ENCODE measurements at places on chromosomes 16 and 17. TPM values are rescaled to one million over a fixed set of nuclear protein-coding genes. Genes with fewer than 3 reads are reported as not detected.

Gene RHBDL1
- total RNA-seq = 3.7 TPM

Gene TRIM37
- 39.8 TPM for total RNA-seq

Gene FKBP10
- 293 TPM for total RNA-seq

Gene KCNAB3
- total RNA-seq = 0.18 TPM

Gene CBLN1
- not detected for total RNA-seq

Gene SCNN1B
- not detected for total RNA-seq

Gene KIF18B
- total RNA-seq = 0.09 TPM
